ENCODE measurements at places on chromosomes 16 and 17. TPM values are rescaled to one million over a fixed set of nuclear protein-coding genes. Genes with fewer than 3 reads are reported as not detected.

DNA sequence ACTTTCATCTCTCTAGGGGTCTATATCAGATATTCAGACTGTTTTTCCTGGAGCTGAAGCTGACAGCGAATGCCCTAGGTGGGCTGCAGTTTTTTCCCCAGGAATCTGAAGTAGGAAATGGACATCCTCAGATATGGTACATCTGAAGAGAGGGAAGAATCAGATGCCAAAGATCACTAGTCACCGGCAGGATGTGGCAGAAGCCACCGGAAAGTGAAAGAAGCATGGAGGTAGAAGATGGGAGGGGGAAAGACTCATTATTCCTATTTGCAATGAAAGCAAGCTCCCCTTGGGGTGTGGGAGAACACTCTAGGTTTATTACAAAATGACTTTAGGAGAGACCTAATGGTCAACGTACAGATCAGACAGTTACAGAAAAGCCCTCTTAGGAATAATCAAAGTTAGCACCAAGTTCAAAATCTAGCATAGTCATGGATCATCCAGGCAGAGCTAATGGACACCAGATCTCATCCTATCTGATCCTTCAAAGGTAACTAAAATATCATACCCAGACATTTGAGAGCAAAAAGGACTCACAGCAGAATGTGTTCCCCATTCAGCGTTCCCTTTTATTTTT, 110.7 kb downstream of the HS3ST3A1 start:
- no peak overlapping the region for H3K4me3 ChIP-seq
- DNase-seq: no peak
- H3K36me3 ChIP-seq: no peaks in the 10 kb centered on the region
- no peaks in the 10 kb centered on the region for H3K27me3 ChIP-seq

DNA sequence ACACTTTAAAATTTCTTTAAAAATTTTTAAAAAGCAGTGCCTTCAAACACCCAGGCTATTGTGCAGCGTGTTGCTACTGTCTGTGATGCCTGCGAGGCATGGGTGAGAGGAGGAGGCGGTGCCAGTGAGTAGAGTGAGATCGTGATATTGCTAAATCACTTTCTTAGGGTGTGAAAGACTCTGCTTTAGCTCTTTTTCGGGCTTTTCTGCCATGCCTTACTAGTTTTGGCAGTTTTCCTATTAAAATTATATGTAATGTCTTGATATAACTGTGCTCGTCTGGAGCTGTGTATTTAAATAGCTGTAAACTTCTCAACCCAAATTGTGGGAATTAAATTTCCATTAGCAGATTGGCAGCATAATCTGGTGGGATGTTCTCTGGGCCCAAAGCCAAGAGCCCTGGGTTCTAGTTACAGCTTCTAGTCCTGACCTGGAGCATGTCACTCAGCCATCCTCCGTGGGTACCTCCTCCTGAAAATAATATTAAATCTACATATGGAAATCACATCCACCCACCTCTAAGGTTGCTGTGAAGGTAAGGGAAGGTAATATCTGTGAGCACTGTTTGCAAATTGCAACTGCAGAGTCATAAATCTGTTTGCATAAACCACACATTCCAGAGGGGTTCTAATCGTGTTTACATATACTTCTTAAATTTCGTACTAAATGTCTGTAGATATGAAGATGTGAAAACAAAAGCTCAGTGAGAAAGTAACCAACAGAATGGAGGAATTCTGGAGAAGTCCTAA, 264.3 kb upstream of the CACNG5 start:
- no peak overlapping the region for H3K27ac ChIP-seq
- no peaks in the 10 kb centered on the region for H3K36me3 ChIP-seq
- peaks cover 10% of the 10 kb centered on the region for H3K4me1 ChIP-seq
- no peak overlapping the region for H3K4me3 ChIP-seq
- H3K27me3 ChIP-seq: no peaks in the 10 kb centered on the region

DNA sequence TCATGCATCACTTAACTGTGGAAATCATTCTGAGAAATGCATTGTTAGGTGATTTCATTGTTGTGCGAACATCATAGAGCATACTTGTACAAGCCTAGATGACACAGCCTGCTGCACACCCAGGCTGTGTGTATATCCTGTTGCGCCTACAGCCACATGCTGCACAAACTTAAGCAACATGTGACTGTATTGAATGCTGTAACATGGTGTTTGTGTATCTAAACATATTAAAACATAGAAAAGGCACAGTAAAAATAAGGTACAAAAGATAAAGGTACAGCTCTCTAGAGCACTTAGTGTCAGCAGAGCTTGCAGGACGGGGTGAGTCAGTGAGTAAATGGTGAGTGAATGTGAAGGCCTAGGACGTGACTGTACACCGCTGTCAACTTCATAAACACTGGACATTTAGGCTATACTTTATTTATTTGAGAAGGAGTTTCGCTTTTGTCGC, 11.9 kb downstream of the FOXK2 start:
- H3K27me3 ChIP-seq: no peaks in the 10 kb centered on the region
- no peak overlapping the region for H3K4me3 ChIP-seq
- H3K4me1 ChIP-seq: peaks cover 16% of the 10 kb centered on the region
- H3K27ac ChIP-seq: no peak overlapping the region

DNA sequence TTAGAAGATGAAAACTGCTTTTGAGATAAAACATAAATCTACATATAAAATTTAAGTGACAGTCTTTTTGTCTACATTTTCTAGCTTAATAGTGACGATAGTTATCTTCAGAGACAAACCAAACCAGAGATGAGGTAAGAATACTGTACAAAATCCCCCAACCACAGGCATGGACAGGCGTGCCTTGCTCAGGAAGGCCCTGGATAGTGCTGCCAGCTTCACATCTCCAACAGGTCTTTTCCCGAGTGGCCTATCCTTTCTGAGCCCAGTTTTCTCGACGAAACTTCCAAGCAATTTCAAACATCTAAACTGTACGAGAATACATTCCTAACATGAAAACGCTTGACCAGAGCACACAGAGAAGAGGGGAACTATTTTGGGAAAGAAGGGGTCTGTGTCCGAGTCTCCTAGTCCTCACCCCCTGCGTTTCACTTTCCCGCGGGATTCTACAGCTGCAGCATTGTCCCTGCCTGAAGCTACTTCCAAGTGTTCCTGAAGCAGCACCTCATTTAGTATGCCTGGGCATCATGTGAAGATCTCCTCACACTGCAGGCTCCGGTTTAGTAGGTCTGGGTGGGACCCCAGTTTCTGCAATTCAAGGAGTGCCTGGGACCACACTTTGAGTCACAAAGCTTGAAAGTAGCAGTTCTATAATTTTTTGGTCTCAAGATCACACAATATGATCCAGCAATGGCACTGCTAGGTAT, 37.8 kb downstream of the GNA13 start:
- no peak overlapping the region for H3K4me3 ChIP-seq
- H3K27ac ChIP-seq: no peak overlapping the region
- no peaks in the 10 kb centered on the region for H3K27me3 ChIP-seq
- no peak for DNase-seq

DNA sequence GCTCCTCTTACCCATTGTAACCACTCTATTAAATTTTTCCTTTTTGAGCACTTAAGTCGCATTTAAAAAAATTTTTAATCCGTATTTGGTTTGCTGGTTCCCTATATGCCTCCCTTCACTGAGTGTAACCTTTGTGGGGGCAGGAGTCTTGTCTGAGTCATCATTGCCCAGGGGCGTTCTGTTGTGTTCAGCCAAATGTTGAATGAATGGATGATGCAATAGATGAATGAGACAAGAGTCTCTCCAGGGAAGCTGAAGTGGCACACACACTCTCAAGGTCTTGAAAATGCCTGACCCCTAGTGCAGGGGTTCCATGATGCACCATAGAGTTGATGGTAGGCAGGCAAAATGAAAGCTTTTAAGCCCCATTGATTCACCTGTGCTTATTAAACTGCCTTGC, 123.0 kb upstream of the RBFOX1 start:
- no peak overlapping the region for H3K4me3 ChIP-seq
- DNase-seq: no peak
- H3K4me1 ChIP-seq: no peaks in the 10 kb centered on the region
- no peaks in the 10 kb centered on the region for H3K27me3 ChIP-seq
- H3K27ac ChIP-seq: no peak overlapping the region

- H3K27ac ChIP-seq: peak overlapping the region; percentile 78
- H3K4me3 ChIP-seq: peak overlapping the region; percentile 67
- DNase-seq: no peak
- H3K36me3 ChIP-seq: peaks cover 4% of the 10 kb centered on the region
These were observed 1.1 kb downstream of the TANC2 start for GRCh38 chr17:62967205-62967529.

- H3K4me1 ChIP-seq: no peaks in the 10 kb centered on the region
- no peak overlapping the region for H3K4me3 ChIP-seq
- no peak for DNase-seq
These were observed 109.3 kb downstream of the IRX5 start for GRCh38 chr16:55039931-55040330.

DNA sequence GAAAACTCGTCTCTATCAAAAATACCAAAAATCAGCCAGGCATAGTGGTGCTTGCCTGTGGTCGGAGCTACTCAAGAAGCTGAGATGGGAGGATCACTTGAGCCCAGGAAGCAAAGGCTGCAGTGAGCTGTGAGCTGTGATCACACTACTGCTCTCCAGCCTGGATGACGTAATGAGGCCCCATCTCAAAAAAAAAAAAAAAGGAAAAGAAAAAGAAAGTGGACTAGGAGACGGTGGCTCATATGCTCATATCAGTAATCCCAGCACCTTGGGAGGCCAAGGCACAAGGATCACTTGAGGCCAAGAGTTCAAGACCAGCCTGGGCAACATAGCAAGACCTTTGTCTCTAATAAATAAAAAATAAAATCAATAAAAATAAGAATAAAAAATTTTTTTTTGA, 8.8 kb upstream of the SUMO2 start:
- H3K4me1 ChIP-seq: no peaks in the 10 kb centered on the region
- H3K36me3 ChIP-seq: no peaks in the 10 kb centered on the region
- DNase-seq: no peak
- H3K4me3 ChIP-seq: no peak overlapping the region
- no peaks in the 10 kb centered on the region for H3K27me3 ChIP-seq
- H3K27ac ChIP-seq: no peak overlapping the region

- H3K4me3 ChIP-seq: no peak overlapping the region
- no peaks in the 10 kb centered on the region for H3K27me3 ChIP-seq
- no peak for DNase-seq
- H3K4me1 ChIP-seq: no peaks in the 10 kb centered on the region
- no peaks in the 10 kb centered on the region for H3K36me3 ChIP-seq
These were observed 253.4 kb downstream of the SHISA9 start for GRCh38 chr16:13154799-13155198.

- H3K27me3 ChIP-seq: no peaks in the 10 kb centered on the region
- H3K36me3 ChIP-seq: no peaks in the 10 kb centered on the region
- H3K4me1 ChIP-seq: no peaks in the 10 kb centered on the region
- no peak for DNase-seq
These were observed 18.5 kb downstream of the ARL4D start for GRCh38 chr17:43416998-43417890.

DNA sequence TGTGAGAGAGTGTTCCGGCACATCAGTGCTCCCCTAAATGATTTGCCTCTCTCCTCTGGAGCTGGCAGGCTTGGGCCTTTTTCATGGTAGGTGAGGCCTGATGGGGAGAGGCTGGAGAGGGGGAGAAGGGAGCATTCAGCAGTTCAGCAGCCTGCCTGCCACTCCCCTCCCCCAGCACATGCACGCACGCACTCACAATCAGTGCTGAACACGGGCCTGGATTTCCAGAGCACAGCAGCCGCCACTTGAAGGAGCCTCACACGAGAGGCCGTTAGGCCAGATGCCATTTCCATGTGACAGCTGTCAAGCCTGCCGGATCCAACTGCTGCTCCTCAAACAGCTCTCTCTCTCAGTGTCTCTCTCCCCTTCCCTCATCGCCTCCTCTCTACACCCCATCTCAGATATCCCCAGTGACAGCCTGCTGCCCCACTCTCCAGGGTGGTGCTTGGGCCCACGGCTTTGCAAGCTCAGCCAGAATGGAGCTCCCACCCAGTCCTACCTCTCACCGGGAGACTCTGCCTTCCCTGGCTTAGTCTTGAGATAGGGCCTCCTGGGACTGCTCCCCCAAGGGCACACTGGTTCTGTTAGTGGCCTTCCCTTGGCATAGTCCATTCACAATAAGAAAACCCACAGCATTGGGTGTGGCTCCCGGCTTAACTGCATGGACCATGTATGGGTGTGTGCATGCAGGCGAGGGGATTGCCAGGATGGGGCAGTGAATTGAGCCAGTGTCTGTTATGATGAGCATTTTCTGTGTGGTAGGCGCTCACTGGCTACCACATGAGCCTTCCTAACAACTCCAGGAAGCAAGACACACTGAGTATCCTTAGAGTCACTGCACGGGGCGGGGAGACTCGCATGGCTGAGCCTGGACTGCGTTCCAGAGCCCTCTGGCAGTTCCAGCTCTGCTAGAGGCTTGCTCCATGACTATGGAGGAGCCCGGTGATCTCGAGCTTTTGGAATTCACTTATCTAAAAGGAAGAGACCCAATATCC, 226.2 kb downstream of the CCDC182 start:
- H3K27ac ChIP-seq: no peak overlapping the region
- H3K27me3 ChIP-seq: no peaks in the 10 kb centered on the region
- no peaks in the 10 kb centered on the region for H3K36me3 ChIP-seq
- no peak overlapping the region for H3K4me3 ChIP-seq
- DNase-seq: no peak

DNA sequence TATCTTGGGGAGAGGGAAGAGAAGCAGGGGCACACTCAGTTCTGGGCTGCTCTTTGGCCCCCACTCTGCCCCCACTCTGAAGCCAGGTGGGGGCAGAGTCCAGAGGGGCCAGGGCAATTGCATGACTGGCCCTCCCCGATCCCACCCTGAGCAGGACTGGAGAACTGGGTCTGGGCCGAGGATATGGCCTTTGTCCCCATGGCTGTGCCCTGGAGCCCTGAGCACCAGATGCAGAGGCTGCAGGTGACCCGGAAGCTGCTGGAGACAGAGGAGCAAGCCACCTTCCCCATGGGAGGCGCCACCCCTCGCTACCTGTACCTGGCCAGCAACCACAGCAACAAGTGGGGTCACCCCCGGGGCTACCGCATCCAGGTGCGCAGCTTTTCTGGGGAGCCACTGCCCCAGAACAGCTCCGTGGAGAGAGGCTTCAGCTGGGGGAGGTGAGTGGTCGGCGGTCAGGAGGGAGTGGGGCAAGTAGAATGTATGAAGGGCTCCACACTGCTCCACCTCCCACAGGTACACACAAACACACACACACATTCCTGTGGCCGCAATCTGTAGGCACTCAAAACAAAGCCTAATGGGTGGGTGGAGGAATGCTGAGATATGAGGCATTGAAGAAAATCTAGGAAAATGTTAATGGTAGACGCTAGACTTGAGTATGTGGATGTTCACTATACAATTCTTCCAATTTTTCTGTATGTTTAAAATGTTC, 21.4 kb downstream of the AOC3 start:
- H3K36me3 ChIP-seq: no peaks in the 10 kb centered on the region
- H3K27ac ChIP-seq: no peak overlapping the region
- no peak overlapping the region for H3K4me3 ChIP-seq
- H3K27me3 ChIP-seq: no peaks in the 10 kb centered on the region
- H3K4me1 ChIP-seq: no peaks in the 10 kb centered on the region

DNA sequence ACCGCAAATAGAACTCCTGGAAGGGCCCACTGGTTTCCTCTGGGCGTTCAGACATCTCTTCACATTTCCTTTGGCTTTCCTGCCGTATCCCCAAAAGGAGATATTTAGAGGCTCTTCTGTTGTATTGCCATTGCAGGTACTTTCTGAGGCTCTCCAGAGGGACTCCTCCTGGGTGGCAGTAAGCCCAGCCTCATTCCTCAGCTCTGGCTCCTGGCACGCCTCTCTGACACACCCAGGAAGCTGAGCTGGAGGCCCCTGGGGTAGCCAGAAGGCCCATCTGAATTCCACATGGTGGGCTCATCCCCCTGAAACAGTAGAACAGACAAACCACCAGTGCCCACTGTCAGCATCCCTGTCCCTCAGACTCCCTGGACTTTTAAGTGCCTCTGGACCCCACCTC, 206.7 kb downstream of the PARN start:
- H3K27ac ChIP-seq: no peak overlapping the region
- DNase-seq: no peak
- H3K36me3 ChIP-seq: no peaks in the 10 kb centered on the region
- no peaks in the 10 kb centered on the region for H3K27me3 ChIP-seq

Gene ZNF423
- total RNA-seq: not detected

Gene SP6
- not detected for total RNA-seq
